ENCODE measurements at places on chromosomes 12 and 14. TPM values are rescaled to one million over a fixed set of nuclear protein-coding genes. Genes with fewer than 3 reads are reported as not detected.

DNA sequence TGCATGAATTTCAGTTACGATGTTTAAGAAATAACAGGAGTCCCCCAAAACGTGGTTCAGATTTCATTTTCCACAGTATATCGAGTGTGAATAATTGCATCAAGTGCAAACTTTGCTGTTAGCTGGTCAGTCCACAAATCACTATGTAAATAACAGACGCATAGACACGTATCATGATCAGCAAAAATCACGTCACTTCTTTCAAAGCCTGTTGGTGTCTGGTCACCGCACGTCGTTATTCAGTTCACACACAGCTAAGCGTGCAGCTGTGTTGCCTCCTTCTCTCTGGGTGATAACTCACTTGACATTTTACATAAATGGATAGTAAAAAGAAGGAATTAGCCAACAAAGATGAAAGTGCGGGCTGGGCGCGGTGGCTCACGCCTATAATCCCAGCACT lies 126.8 kb upstream of the MED13L start:
- no peak for DNase-seq

GRCh38 chr14:89618330-89618708 lies 201.3 kb upstream of the FOXN3 start:
- DNase-seq, result peak; percentile 50

- DNase-seq, result no peak
Measured at GRCh38 chr12:92393504-92393903, 247.9 kb upstream of the BTG1 start.

GRCh38 chr12:79326663-79327062 lies 364.1 kb downstream of the PAWR start:
- DNase-seq, result no peak

DNA sequence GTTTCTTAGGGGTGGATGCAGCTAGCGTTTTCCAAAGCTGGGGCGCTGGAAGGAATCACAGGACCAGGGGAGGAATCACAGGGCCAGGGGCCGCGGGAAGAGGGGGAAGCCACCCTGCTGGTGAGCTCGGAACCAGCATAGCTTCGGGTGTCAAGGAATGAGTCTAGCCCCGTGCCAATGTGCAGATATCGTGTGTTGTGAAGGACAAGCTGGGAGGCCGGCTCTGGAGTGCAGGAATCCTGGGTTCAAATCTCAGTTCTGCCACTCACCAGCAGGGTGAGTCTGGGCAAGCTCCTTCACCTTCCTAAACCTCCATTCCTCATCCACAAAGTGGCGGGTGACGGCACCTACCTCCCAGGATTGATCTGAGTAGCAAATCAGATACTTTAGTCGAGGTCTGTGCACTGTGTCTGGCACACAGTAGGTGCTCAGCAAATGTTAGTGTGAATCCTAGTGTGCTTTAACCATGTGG lies 53.6 kb upstream of the RIN3 start:
- DNase-seq, result no peak

DNA sequence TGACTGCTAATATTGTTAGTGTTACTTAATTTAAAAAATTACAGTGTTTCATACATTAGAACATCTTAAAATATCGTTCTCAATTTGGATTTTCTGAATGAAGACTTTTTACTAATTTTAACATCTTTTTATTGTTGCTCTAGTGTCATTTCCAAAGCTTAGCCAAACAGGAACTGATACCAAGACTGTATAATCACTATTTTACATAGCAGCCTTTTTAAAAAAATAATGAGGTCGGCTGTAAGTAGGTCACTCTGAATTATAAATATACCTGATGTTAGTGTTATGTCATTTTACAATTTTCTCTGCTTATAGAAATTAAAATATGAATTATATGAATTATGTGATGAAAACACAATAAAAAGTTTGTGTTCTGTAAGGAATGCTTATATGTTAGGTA lies 321.5 kb downstream of the TMEM117 start:
- DNase-seq, result no peak

- no peak for DNase-seq
Measured at GRCh38 chr12:132695431-132695830, 8.0 kb downstream of the PXMP2 start.

The PLEKHG7 gene
- polyA plus RNA-seq, result not detected

All from endothelial cell of umbilical vein (primary cell).